ENCODE measurements at places on chromosomes 4 and X.

DNA sequence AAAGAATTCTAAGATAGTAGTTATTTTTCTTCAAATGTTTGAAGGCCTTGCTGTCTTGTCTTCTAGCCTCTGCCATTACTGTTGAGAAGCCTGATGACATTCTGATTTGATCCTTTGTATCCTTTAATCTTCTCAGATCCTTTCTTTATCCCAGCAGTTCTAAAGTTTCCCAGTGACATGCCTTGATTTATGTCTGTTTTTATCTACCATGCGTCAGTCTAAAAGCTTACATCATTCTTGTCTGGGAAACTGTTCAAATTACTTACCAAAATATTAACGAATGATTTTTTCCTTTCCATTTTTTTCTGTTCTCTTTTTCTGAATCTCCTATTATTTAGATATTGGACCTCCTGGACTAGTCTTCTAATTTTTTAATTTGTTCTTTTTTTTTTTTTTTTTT is 78.3 kb upstream of the HELT start:
- DNase-seq = no peak

GRCh38 chr4:34148322-34148908 is 2095.9 kb downstream of the ARAP2 start:
- no peak for DNase-seq

DNA sequence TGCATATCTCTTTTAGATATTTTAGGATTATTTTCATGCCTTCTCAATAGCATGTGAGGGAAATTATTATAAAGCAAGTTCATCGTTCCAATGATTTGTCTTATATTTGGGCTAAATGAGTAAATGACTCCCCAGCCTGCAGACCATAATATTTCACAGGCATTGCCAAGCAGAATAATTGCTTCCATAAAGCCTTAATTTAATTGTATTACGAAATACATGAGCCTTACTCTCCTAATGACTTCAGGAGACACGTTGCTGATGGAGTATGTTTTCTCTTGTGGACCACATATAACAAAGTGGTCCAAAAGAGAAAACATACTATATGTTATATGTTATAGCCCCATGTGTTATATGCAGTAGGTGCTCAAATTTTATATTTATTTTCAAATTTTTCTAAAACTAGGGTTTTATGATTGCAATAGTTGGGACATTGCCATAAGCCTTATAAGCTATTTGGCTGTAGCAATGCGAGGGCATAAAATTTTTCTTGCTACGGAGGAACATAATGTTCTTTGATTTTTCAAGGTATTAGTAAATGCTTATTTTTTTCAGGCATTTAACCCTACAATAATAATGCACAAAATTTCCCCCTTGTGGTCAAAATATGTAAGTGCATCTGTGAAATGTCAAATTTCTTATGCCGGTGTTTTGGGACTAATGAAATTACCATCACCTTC is 26.2 kb upstream of the TMPRSS11D start:
- DNase-seq = no peak

DNA sequence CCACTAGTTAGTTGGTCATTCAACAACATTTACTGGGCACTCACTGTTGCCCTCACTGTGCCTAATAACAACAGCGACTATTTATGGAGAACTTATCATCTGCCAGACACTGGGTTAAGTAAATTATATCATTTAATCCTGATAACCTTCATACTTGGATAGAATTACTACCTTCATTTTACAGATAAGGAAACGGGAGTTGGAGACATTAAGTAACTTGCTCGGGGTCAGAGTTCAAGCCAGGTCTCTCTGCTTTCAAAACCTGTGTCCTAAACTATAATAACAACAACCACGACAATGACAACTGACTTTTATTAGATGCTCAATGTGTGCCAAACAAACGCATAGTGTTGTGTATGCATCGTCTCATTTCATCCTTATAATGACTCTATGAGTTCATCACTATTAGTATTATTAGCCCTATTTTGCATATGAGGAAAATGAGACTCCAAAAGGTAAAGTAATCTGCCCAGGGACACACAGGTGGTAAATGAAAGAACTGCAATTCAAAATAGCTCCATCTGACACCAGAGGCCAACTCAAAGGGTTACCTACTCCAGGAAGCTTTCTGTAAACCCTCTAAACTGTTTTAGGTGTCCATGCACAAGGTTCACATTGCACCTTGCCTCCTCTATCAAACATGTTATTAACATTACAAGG is 98.4 kb upstream of the ACSL4 start:
- DNase-seq = no peak

GRCh38 chr4:74796631-74797030 is 2.3 kb upstream of the BTC start:
- DNase-seq = no peak

DNA sequence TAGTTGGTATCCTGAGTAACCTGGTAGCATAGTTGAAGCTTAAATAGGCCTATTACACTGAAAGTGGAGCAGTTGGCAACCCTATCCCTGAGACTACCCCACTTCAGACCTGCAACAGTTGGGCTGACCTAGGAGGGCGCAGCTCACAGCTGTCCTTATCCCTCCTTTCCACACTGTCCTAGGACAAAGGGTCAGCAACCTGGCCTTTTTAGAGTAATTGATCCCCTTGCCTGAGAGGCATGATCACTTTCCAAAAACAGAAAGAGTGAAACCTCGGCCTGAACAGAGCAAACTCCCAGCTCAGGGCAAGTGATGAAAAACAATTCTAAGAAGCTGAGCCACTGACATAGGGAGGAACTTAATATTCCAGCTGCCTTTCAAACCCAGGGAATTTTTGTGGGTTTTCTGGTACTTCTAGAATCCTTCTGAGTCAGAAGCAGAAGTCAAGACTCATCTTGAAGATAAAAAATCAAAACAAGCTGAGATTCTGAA is 94.9 kb upstream of the MYOZ2 start:
- no peak for DNase-seq

DNA sequence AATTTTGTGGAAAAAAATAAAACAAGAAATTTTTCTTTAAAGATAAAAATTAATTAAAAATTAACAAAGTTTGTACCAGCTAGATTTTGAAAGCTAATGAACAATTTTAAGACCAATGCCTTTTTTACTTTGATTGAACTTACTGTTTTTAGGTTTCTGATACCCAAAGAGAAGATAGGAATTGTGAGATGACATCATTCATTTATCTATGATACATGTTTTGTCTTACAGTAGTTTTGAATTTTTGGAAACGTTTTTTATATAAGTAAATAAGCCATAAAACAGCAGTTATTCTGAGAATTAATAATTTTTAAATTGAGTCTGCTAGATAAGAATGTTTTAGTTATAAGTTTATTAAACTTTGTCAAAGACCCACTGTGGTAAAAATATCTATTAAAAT is 65.0 kb upstream of the GPR174 start:
- no peak for DNase-seq

DNA sequence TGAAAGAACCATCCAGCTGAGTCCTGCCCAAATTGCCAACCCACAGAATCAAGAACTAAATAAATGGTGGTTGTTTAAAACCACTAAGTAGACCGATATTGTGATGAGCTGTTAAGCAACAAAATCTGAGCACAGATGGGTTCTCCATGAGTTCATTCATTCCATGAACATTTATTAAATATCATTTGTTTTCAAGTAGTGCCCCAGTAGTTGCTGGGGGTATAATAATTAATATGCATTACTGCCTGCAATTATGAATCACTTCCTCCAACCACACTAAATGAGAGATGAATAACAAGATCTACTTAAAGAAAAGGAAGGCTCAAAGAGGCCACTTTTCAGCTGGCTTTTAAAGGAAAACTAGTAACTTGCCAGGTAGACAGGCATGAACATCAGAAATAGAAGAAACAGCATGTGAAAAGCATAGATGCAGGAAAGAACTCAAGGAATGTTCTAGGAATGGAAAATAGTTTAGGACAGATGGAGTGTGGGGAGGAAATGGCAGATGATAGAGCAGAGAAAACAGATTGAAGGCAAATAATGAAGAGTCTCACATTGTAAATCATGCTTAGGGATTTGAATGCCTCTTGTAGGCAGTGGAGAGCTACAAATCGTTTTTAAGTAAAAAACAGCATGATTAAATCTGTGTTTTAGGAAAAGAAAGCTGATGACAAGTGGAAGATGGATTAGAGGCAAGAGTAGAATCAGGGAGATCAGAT is 641.7 kb upstream of the DIPK2B start:
- no peak for DNase-seq

DNA sequence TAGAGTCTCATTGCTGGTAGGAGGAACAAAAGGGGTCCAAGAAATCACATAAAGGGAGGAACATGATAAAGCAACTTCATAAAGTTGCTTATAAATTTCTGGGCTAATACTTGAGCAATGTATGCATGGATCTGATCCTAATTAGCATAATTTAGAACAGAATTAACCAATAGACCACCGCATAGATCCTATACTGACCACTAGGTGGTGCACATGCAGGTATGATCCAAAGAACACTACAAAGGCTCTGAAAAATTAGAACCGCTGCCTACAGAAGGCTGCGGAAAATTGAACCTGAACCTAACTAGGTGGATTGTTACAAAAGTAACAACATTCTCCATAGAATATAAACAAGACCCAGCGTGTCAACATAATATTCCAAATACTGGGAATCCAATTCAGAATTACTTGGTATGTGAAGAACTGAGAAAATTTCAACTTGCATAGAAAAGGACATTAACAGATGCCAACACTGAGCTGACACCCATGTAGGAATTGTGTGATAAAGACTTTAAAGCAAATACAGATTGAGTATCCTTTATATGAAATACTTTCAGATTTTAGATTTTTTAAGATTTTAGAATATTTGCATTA is 23.3 kb downstream of the BRCC3 start:
- peak; percentile 32 for DNase-seq

DNA sequence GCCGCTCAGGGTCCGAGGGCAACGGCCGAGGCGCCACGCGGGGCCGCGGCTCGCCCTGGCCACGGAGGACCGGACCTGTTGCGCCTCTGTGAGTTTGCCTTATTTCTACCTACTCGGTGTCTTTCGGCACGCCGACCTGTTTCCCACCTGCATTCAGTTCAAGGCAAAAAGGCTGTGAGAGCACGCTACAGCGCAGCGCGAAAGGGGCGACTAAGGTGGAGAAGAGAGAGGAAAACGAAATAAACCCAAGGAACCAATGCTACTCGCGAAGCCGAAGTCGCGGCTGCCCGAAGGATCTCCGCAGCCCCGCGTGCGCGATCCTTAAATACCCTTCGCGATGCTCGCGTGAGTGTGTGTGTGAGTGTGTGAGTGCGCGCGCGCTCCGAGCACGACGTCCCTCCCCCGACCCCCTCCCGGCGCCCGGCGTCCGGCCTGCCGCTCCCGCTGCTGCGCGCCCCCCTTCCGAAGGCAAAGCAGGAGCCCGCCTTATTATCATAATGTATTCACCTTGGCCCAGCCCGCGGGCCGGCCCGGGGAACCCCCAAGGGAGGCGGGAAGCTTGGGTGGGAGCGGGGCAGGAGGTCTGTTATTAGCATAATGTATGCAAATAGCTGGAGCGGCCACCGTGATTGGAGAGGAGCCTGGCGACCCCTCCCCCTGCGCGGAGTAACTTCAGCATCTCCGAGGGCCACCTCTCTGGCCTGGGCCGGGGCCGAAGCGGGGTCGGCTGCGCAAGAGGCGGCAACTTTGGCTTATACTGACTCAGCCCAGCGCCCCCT is at the start of gene COL25A1:
TSS of gene COL25A1 (minus strand) at position 298 of the 779 bp plus-strand sequence.
- peak; percentile 63 for DNase-seq

GRCh38 chr4:109157205-109157604 is 145.3 kb downstream of the COL25A1 start:
- no peak for DNase-seq

- DNase-seq = no peak
Observed at GRCh38 chrX:100870527-100870926, 3.6 kb downstream of the NOX1 start.

DNA sequence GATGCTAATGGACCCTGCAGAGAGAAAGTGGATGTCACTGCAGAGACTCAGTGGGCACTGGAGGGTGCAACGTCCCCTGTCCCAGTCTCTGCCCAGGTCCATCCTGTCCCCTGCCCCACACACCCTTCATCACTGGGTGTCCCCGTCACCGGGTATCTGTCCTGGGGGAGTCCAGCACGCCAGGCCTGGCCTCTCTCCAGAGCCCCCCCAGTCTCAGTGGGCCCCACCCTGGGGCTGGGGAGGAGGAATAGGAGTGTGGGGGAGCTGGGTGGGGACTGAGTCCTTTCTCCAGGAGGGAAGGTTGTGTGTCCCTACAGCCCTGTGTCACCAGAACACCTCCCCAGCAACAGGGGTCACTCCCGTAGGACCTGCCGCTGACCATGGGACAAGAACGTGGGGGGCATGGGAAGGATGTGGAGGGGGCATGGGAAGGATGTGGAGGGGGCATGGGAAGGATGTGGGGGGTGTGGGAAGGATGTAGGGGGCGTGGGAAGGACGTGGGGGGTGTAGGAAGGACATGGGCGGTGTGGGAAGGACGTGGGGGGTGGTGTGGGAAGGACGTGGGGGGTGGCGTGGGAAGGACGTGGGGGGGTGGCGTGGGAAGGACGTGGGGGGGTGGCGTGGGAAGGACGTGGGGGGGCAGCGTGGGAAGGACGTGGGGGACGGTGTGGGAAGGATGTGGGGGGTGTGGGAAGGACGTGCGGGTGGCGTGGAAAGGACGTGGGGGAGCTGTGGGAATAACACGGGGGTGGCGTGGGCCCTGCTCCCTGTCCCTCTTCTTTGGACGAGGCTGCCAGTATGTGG is 21.0 kb upstream of the SPON2 start:
- no peak for DNase-seq

DNA sequence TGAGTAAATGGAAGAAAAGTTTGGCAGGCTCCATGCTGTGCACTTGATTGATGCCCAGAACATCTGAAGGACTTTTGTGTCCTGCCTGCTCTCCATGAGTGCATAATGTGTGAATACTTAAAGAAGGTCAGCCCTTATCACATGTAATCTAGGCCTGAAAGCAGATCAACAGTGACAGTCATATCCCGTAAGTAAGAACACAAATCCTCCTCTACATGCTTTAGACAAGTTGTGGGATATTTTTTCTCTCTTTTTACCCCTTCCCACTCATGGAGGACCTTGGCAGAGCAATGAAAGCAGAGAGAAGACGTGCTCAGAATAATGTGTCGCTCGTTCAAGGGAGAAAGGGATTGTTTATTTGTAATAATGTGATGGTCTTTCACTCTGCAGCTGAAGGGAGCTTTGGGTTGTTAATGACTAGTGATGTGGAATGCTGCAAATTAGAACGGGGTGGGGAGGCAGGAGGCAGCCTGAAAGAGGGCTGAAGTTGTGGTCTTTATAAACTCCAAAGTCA is 286.6 kb downstream of the BMPR1B start:
- DNase-seq = no peak

DNA sequence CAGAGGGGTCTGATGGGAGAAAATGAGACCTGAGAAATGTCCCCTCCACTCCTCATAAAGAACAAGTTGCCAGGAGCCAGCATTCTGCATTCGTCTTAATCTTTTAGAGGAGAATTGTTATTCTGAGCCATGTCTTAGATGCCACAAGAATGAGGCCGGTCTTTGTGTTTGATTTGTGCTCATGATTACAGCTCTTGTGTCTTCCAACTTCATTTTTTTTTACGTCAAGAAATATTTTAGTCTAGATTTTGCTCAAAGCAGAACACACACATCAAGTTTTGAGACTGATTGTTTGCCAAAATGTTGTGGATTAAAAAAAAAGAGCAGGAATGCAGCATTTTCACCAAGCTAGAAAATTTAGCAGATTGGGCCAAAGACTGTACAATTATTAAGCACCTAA is 130.6 kb upstream of the PITX2 start:
- no peak for DNase-seq
